Caki2 (cell line): ENCODE measurements at places on chromosomes 6 and 20. TPM values are rescaled to one million over a fixed set of nuclear protein-coding genes. Genes with fewer than 3 reads are reported as not detected.

Gene WFDC2
- not detected in 2 replicates for total RNA-seq

Gene TBXT
- not detected in 2 replicates for total RNA-seq

DNA sequence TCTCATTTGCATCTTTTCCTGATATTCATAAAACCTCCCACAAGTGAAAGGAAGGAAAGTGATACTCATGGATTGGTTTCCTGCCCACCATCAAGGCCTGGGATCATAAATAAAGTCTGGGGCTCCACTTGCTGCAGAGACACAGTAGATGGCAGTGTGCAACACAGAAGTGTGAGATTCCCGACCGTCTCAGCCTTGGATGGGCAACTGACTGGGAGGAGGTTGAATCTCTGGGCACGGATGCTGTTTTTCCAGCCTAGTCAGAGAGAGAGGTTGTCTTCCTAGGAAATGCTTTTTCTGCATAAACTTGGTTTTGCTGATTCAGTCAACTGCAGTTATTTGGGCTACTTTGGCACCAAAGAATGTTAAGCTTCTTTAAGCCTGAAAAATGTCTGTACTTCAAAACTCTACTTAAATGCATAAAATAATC, 9.9 kb upstream of the RFPL4B start:
- DNase-seq, result peak; percentile 21

GRCh38 chr20:48875914-48876240, 45.6 kb upstream of the ARFGEF2 start:
- no peak for DNase-seq

DNA sequence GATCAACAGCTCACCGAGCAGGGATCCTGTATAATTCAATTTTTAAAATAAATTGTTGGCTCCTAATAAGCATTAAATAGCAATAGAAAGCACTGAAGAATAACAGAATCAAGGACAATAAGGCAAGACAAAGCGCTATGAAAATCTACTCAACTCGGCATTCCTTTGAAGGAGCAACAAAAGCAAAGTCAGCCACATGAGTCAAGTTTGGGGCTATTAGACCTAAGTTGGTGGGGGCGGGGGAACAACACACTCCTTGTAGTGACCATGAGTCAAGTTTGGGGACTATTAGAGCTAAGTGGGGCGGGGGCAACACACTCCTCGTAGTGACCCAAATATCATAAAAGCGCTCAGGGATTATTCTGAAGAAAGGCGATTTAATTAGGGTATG, 120.0 kb downstream of the FOXC1 start:
- no peak for DNase-seq

- no peak for DNase-seq
Observed at GRCh38 chr6:144161975-144162374, 11.7 kb downstream of the STX11 start.

GRCh38 chr6:92050216-92050615, 1369.1 kb downstream of the EPHA7 start:
- DNase-seq, result no peak

- DNase-seq, result no peak
Observed at GRCh38 chr6:35317483-35318195, 20.0 kb downstream of the DEF6 start.

DNA sequence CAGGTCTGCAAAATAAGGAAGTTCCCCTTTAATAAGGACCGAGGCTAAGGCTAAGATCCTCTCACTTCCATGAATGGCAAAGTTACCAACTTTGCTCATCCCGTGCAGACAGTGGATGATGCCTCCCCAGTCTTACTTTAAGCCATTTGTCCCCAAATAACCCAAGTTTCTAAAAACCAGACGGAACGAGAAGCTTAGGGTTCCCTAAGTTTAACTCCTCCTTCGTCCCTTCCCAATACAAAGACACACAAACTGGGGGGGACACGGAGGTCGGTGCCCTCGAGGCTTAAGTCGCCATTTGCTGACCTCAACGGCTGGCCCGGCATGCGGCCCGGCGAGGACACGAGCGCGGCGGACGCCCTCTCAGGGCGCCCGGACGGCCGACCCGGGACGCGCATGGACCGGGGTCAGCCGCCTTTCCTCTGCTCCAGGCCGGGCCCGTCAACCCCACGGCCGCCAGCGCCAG, 527 bp downstream of the FBXO30 start:
- DNase-seq, result peak; percentile 72

GRCh38 chr6:83270971-83271719, 78.0 kb downstream of the RWDD2A start:
- peak; percentile 10 for DNase-seq
